ENCODE measurements at places on chromosomes 2 and 18.

- no peak for DNase-seq
Measured at GRCh38 chr2:109352056-109352897, 223.3 kb downstream of the SH3RF3 start.

DNA sequence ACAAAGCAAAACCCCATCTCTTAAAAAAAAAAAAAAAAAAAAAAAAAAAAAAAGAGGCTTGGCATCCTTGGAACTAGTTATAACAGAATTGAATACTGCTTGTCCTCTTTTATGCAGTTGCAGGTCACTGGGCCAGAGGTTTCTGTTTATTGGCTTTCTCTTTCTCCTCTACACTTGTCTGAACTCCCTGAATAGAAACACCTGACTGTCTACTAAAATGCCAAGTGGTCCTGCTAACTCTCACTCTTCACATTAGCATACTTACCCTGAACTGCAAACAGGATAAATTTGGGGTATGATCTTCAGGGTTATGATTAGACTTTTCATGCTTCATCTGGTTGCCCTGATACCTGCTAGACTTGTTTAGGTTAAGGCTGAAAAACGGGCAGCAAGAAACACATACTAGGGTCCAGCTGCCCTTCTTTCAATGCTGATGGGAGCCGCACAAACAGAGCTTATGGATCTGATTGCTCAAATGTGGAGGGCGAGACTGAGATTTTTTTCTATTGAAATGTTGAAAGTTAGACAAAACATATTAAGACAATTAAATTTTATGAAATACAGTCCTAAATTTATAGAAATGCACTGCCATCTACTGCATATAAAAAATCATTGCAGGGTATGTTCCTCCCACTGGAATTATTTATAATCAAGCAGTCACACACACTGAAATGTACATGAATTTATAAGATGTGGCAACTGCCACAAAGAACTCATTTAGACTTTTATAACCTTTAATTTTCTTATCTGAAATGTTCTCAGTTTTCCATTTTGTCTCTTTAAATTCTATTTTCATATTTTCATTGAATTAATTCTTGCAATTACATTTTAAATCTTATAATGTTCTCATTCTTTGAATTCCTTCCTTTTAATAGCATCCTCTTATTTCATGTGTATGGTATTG lies 40.8 kb downstream of the GTF3C3 start:
- DNase-seq = peak; percentile 44

DNA sequence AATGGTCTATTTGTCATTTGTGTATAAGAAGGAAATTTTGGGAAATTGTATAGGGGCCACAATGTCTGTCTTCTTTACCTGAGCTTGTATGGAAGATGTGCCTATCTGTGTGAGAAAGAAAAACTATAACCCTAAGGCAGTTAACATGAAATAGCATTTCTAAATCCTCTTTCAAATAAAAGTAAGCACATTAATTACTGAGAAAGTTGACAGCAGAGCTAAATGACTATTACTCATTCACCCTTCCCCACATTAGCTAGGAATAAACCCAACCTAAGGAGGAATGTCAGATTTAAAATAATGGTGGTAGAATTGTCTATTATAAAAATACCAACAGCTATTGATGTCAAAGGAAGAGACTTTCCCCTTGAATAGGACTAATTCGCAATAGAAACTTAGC lies 56.2 kb downstream of the SLC38A11 start:
- DNase-seq = no peak

DNA sequence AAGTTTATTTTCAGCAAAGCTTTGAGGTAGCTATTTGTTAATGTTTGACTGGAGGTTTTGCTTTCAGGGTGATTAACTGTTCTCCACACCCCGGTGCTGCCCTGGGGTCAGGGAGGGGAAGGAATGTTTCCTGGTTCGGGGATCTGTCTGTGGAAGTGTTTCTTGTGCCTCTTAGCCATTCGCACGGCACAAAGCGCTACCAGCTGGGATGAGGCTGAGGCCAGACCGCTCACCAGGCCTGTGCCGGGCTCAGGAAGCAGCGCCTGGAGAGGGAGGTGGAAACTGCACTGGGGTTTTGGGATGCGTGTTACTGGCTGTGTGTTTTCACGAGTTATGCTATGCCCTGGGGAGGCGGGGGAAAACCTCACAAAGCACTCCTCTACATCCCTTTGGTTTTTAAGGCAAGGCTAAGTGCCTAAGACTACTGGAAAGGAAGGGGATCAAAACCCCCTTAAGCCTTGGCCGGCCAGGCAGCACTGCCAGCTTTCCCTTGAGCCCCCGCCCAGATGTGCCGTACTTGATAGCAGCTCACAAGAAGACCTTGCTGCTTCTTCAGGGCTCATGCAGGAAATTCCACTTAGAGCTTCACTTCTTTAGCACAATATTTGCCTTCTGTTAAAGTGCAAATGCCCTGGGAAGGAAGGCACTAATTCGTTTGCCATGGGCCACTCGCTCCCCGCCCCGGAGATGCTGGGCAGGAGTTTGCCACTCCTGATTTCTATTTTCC lies 65.7 kb upstream of the CNGA3 start:
- DNase-seq = peak; percentile 44

DNA sequence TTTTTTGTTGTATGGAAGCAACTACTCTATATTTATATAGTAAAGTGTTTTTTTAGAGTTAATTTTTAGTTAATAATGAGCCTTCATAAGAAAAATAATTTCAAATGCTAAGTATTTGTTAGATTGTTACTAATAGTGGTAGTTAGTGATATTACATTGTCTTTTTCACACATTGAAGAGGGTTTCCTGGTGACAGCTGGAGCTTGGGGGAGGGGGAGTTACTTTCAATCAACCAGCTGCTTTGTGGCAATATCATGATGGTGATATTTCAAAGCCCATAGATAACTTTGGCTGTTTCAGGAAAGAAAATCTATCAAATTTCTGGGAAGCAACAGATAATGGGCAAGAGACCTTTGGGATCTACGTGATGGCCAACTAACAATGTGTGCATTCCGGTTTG lies 4.1 kb downstream of the RHBDD1 start:
- no peak for DNase-seq

DNA sequence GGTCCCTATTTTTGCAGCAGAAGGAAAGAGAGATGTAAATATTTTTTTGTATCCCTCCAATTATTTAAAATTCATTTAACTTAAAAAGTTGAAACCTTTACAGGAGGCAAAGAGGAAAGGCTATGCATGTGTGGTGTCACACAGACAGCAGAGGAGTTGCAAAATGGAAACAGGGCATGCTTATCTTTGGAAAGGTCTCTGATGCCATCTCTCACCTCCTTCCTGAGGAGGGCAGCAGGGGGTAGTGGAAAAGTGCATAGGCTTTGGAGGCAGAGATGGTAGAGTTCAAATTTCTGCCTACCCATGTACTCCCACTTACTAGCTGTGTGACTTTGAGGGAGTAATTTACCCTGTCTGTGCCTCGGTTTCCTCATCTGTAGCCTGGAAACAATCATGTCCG lies 99.6 kb upstream of the MCFD2 start:
- DNase-seq = no peak

DNA sequence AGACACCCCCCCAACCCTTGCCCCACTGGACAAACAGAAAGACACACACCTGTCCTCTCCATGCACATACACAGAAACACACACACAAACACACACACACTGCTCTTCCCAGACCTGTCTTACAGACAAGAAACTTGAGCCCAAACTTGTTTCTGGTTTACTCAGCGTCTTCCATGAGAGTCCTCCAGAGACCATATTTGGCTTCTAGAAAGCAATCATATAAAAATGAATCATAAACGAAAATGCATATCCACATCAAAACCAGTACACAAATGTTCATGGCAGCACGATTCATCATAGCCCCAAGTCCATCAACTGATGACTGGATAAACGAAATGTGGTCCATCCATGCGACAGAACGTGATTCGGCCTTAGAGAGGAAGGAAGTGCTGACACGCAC lies 84.2 kb upstream of the ASAP2 start:
- no peak for DNase-seq

- no peak for DNase-seq
Measured at GRCh38 chr2:24509425-24509824, 18.4 kb downstream of the NCOA1 start.

All from AG10803 (cell line).